ENCODE measurements at places on chromosomes 7 and 10. TPM values are rescaled to one million over a fixed set of nuclear protein-coding genes. Genes with fewer than 3 reads are reported as not detected.

DNA sequence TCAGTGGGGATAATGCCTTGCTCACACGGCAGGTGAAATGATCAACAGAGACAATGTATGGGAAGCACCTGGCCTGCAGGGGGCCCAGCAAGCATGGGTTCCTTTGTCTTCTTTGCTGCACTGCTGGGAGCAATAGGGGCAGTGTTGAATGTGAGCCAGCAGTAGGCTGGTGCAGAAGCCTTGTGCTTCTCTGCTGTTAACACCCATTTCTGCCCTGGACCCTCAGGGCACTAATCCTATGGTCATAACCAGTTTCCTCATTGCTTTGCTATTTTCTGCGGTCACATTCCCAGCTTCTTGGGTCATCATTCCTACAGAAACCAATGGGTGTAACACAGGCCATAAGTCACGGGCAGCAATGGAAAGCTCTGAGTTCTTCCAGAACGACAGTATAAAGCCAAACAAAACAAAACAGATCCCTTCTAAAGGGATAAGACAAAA, 10.9 kb upstream of the LGI1 start:
- no peak overlapping the region for H3K27ac ChIP-seq
- peaks cover 4% of the 10 kb centered on the region for H3K4me1 ChIP-seq
- DNase-seq, result no peak
- no peaks in the 10 kb centered on the region for H3K36me3 ChIP-seq

DNA sequence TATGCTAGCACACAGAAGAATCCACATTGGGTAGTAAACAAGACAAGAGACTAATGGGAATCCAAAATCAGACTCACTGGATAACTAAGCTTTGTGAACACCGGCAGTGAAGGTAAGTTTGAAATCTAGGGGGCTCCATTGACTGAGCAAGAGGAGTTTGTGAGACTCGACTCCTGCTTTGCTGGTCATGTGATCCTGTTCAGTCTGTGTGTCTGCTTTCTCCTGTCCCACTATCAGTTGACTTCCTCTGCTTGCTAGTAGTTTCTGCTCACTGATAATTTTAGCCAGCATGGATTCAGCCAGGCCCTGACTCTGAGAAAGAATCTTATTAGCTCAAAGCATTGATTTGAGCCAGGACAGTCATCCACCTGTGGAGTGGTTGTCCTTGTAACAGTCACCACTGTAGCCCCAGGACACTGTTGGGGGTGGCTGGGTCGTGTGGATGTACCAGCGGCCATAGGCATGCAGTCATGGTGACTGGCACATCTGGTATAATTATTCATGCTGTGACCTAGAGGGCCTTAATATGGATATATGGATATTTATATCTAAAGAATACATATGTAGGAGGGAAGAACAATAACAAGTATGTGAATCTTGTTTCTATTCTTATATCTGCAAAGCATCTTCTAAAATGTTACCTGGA, 44.4 kb downstream of the DNAH11 start:
- H3K27me3 ChIP-seq, result peaks cover 3% of the 10 kb centered on the region
- H3K4me3 ChIP-seq, result no peak overlapping the region
- H3K27ac ChIP-seq, result peak overlapping the region; percentile 22

DNA sequence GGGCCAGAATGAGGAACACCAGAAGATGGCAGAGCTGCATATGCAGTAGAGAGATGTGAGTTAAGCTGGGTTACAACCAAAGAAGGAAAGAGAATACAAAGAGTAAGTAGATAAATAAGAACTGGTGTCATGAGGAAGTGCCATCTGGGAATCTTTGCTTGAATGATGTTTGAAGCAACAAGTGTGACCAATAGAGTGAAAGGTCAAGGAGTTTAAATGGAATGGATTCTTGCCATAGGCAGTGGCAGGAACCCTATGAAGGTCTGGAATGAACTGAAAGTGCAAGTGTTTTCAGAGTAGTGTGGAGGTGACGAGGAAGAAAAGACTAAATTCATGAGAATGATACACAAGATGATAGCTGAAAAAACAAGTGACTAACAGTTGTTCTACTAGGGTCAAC, 21.6 kb downstream of the MEST start:
- DNase-seq, result no peak
- no peak overlapping the region for H3K4me3 ChIP-seq
- H3K27me3 ChIP-seq, result no peaks in the 10 kb centered on the region
- no peak overlapping the region for H3K27ac ChIP-seq
- H3K36me3 ChIP-seq, result no peaks in the 10 kb centered on the region

Gene PLAC9
- 0.32 TPM for polyA plus RNA-seq

- H3K27ac ChIP-seq, result no peak overlapping the region
- H3K4me3 ChIP-seq, result peak overlapping the region; percentile 22
- H3K27me3 ChIP-seq, result peaks cover 45% of the 10 kb centered on the region
- DNase-seq, result no peak
- no peaks in the 10 kb centered on the region for H3K36me3 ChIP-seq
Measured at GRCh38 chr7:4884164-4884563, 648 bp upstream of the RADIL start.

- H3K27me3 ChIP-seq, result no peaks in the 10 kb centered on the region
- no peaks in the 10 kb centered on the region for H3K4me1 ChIP-seq
Measured at GRCh38 chr10:19592276-19592675, 224.0 kb upstream of the PLXDC2 start.
